ENCODE measurements at places on chromosomes 3 and 15. TPM values are rescaled to one million over a fixed set of nuclear protein-coding genes. Genes with fewer than 3 reads are reported as not detected.
A peak's percentile ranks its signal among the peaks of the same experiment; 100 is the strongest.

DNA sequence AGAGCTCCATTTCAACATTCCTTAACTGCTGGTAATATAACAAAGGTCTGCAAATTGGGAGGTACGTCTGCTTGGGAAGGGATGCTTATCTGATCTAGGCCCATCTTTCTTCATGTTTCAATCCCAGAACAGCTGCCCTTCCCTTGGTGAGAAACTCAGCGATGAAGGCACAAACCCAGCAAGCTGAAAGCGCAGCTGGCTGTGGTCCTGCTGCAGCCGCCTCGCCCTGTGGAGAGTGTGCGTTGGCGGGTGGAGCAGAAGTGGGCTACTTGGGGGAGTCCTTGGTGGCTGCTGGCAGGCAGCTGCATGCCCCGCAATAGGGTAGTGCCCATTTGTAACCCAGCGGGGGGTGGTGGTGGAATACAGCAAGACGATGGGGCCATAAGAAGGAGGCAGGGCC lies 160.6 kb upstream of the WNT5A start:
- DNase-seq = peak; percentile 57
- H3K27me3 ChIP-seq = no peaks in the 10 kb centered on the region
- H3K4me3 ChIP-seq = no peak overlapping the region
- H3K4me1 ChIP-seq = no peaks in the 10 kb centered on the region

- no peak overlapping the region for H3K27ac ChIP-seq
- H3K36me3 ChIP-seq = no peaks in the 10 kb centered on the region
- no peak overlapping the region for H3K4me3 ChIP-seq
- H3K4me1 ChIP-seq = no peaks in the 10 kb centered on the region
- no peak for DNase-seq
- H3K27me3 ChIP-seq = no peaks in the 10 kb centered on the region
Observed at GRCh38 chr3:52393131-52393807, 51.6 kb downstream of the SEMA3G start.

DNA sequence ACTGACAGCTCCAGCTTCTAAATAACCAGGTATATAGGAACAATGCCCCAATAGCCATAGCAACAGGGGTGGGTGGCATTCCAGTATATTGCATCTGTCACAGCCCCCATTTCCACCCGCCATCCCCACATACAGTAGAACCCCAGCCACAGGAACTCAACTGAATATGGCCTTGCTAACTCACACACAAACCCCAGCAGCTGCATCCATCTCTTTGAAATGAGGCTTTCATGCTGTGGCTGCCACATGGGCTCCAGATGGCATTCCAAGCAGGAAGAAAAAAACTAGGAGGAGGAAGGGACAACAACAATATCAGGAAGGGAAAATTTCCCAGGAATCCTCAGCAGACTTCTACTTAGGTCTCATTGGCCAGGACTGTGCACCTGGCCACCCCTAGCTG lies 54.6 kb downstream of the CCR3 start:
- H3K27me3 ChIP-seq = no peaks in the 10 kb centered on the region
- H3K27ac ChIP-seq = no peak overlapping the region
- no peak overlapping the region for H3K4me3 ChIP-seq
- DNase-seq = no peak
- H3K4me1 ChIP-seq = no peaks in the 10 kb centered on the region

GRCh38 chr3:16467393-16467792 lies 46.1 kb downstream of the RFTN1 start:
- H3K4me3 ChIP-seq = no peak overlapping the region
- H3K27me3 ChIP-seq = no peaks in the 10 kb centered on the region
- H3K36me3 ChIP-seq = no peaks in the 10 kb centered on the region
- no peak for DNase-seq

DNA sequence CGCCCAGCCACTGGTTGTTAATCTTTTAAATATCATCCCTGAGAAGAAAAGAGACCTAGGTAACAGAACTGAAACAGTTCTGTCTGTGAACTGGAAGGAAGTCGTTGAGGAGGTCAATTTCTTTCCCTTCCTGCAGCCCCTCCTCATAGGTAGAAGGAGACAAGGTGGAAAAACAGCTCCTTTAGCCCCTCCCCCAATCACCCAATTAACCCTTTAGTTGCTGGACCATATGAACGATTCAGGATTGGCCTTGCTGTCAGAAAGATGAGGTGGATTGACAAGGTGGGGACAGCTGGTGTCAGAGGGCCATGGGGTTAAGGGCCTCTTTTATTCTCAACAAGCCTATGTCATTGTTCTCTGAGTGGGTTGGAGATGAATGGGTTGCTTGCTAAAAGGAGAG lies 36.0 kb upstream of the ZNF445 start:
- H3K4me3 ChIP-seq = no peak overlapping the region
- H3K36me3 ChIP-seq = no peaks in the 10 kb centered on the region
- H3K27ac ChIP-seq = no peak overlapping the region
- peak; percentile 50 for DNase-seq
- no peaks in the 10 kb centered on the region for H3K4me1 ChIP-seq

DNA sequence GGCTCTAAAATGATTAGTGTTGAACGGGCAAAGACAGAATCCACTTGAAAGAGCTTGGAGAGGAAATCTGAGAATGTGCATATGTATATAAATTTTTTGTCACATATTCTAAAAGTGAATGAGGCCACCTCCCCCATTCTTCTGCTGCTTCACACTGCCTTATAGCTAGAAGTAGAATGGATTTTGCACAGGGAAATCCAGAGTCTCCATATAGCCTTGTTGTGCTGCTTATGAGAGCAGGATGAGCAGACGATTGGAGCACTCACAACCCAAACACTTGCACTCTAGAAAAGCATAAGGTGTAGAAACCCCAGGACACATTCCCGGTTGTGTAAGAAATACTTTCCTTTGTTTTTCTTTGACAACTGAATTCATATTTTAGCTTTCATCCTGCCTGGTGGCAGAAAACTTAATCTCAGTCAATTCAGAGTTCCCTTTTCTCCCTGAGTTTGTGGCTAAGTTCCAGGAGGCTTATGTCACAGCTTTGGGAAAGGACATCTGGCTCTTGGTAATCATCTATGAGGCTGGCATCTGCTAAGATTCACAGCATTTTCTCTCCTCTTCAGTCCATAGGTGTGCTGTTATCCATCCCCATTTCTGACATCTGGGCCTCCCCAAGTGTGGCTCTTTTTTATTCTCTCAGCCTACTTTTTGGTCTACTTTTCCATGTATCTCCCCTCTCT lies 188.4 kb upstream of the PFN2 start:
- DNase-seq = no peak
- no peaks in the 10 kb centered on the region for H3K36me3 ChIP-seq
- H3K27ac ChIP-seq = no peak overlapping the region
- no peaks in the 10 kb centered on the region for H3K4me1 ChIP-seq
- no peak overlapping the region for H3K4me3 ChIP-seq
- no peaks in the 10 kb centered on the region for H3K27me3 ChIP-seq

DNA sequence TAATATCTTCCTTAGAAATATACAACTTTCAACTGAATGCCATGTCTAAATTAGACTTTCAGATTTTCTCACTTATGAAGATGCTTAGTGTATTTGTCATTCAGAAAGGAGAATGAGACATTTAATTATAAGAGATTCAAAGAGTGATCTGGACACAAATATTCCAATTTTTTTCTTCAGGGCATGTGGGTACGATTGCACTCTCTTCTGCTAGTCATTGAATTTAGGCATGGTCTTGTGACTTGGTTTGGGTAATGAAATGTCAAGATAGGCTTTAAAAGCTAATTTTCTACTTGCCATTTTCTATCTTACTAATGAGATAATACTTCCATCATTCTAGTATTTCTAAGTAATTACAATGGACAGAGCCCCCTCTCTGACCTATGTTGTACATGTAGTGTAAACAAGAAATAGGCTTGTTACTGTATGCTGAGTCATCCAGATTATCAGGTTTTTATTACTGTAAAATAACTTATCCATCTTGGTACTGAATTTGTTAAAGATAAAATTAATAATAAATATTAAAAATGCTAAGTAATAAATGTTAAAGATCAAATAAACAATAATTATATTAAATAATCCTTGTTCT lies 770.8 kb upstream of the BCHE start:
- H3K4me3 ChIP-seq = no peak overlapping the region
- H3K4me1 ChIP-seq = no peaks in the 10 kb centered on the region
- H3K27me3 ChIP-seq = no peaks in the 10 kb centered on the region
- H3K27ac ChIP-seq = no peak overlapping the region
- no peak for DNase-seq
- no peaks in the 10 kb centered on the region for H3K36me3 ChIP-seq

DNA sequence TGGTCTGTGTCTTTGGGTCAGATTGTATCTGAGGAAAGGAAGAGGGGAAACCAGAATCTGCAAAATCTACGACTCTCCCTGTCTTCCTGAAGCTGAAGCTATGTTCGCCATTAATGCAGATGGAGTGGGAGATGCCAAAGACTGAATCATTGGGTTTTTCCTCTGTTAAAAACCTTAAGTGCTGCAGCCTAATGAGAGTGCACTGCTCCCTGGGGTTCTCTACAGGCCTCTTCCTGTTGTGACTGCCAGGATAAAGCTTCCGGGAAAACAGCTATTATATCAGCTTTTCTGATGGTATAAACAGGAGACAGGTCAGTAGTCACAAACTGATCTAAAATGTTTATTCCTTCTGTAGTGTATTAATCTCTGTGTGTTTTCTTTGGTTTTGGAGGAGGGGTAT lies 24.0 kb downstream of the RMDN3 start:
- H3K36me3 ChIP-seq = peaks cover 60% of the 10 kb centered on the region
- DNase-seq = peak; percentile 62
- H3K27me3 ChIP-seq = no peaks in the 10 kb centered on the region

DNA sequence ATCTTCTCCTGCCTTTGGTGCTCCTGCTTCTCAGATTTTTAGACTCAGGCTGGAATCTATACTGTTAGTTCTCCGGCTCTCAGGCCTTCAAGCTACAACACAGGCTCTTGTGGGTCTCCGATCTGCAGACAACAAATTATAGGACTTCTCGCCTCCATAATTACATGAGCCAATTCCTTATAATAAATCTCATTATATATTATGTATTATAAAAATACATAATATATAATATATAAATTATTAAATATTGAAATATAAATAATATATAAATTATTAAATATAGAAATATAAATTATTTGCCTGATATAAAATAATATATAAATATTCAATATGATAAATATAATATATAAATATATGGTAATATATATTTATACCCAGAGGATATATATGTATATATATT lies 1214.0 kb downstream of the ROBO2 start:
- DNase-seq = no peak
- no peaks in the 10 kb centered on the region for H3K36me3 ChIP-seq
- H3K4me1 ChIP-seq = no peaks in the 10 kb centered on the region
- H3K27me3 ChIP-seq = no peaks in the 10 kb centered on the region
- H3K27ac ChIP-seq = no peak overlapping the region

DNA sequence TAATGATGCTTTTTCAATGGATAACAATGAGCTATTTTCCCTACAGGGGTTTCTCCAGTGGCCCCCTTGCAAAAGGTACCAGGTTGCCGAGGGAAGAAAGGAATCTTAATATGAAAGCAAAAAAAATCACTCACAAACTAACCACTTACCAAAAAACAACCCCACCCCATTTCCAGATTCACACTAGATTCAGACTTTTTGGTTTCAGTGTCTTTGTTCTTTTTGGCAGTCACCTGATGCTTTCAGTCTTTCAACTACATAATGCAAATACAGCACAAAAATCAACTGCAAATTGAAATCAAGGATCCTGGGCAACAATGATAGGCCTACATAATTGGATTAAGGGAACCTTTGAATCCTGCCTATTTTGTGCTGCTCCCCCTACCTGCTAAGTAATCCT lies 71.1 kb upstream of the RAP2B start:
- DNase-seq = no peak
- H3K36me3 ChIP-seq = no peaks in the 10 kb centered on the region
- H3K4me3 ChIP-seq = no peak overlapping the region
- H3K4me1 ChIP-seq = no peaks in the 10 kb centered on the region
- no peak overlapping the region for H3K27ac ChIP-seq
- no peaks in the 10 kb centered on the region for H3K27me3 ChIP-seq

DNA sequence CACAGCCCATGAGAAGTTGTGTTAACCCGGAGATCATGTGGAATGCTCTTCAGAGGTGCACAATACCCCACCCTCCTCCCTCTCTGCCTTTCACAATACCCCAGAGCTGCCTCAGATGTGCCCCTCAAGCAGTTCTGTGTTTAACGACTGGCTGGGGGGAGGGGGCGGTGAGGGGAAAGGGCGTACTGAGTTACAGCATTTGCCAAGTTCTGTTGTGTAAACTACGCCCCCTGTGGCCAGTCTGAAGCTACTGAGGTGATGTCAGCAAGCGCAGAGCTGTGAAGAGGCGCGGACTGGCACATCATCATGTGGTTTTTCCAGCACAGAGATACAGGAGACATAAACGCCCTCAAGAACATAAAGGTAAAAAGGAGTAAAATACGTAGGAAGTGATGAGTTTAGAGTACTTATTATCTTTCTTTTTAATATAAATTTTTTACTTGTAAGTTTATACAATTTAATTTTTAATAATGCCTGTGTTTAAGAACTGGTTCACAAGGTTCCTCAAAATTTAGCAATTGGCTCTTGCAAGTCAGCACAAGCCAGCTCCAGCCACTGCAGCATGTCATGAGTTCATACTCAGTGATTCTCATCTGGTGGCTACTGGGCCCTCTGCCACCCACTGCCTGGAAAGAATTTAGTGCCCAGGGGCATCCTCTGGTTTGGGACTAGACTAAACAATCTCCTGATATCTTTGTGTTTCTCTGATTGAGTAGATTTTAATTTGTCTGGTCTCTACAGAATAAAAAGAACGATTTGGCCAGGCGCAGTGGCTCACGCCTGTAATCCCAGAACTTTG lies 1.7 kb downstream of the EPB42 start:
- no peaks in the 10 kb centered on the region for H3K36me3 ChIP-seq
- peak; percentile 90 for DNase-seq
- no peaks in the 10 kb centered on the region for H3K27me3 ChIP-seq
- H3K4me3 ChIP-seq = no peak overlapping the region
- H3K4me1 ChIP-seq = no peaks in the 10 kb centered on the region
- H3K27ac ChIP-seq = no peak overlapping the region

- no peaks in the 10 kb centered on the region for H3K27me3 ChIP-seq
- no peaks in the 10 kb centered on the region for H3K4me1 ChIP-seq
- no peak for DNase-seq
- no peak overlapping the region for H3K27ac ChIP-seq
- H3K4me3 ChIP-seq = no peak overlapping the region
Observed at GRCh38 chr3:93843981-93844380, 129.7 kb downstream of the PROS1 start.

The DZIP1L gene
- 20.8 TPM for total RNA-seq

The CPA3 gene
- total RNA-seq = not detected

The TBL1XR1 gene
- 268 TPM for total RNA-seq

The HCN4 gene
- total RNA-seq = 3.1 TPM

The NPAP1 gene
- 0.18 TPM for total RNA-seq

The MYZAP gene
- total RNA-seq = 0.33 TPM

The UBAP1L gene
- 2.8 TPM for total RNA-seq

The SLC51B gene
- not detected for total RNA-seq

The TMIE gene
- total RNA-seq = 1.0 TPM

The RNU5B-1 gene
- total RNA-seq = 20.8 TPM

The PPM1M gene
- 6.7 TPM for total RNA-seq

Measured in endodermal cell (in vitro differentiated cells).